ENCODE measurements at places on chromosomes 5 and 9. TPM values are rescaled to one million over a fixed set of nuclear protein-coding genes. Genes with fewer than 3 reads are reported as not detected.

The MIGA2 gene
- 69.8 TPM for total RNA-seq

The CBY3 gene
- total RNA-seq: 0.18 TPM

DNA sequence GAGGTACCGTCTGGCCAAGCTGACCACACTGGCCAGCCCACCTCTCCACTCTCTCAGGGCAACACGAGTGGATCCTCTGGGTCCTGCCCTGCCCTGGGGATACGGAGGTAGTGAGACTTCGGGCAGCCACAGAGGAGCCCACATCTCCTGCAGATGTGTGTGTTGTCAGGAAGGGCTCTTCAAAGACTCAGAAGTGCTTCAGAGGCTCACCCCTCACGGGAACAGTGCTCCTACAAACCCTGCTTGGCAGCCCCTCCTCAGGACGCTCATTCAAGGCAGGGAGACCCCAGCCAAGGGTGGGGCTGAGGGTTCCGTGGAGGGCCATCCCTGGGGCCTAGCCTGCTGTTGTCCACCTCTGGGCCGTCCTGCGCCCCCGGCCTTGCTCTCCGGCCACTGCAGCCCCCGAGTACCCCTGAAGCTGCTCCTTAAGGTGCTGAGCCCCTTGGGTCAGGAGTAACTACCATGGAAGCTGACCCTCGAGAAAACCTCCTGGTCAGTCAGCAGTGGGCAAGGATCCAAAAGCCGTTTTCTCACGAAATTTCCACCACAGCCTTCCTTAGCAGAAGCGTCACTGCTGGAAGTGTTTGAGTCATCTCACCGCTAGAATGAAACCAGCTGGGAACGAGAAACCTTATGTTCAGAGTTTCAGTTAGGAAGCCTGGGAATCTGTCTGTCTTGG lies 23.2 kb upstream of the LRRC14B start:
- no peaks in the 10 kb centered on the region for H3K4me1 ChIP-seq
- no peak overlapping the region for H3K4me3 ChIP-seq
- H3K36me3 ChIP-seq: no peaks in the 10 kb centered on the region
- no peak for DNase-seq
- no peak overlapping the region for H3K27ac ChIP-seq

- no peak for DNase-seq
- H3K27ac ChIP-seq: no peak overlapping the region
- H3K36me3 ChIP-seq: no peaks in the 10 kb centered on the region
- no peaks in the 10 kb centered on the region for H3K4me1 ChIP-seq
These were observed 216.7 kb downstream of the CTNND2 start for GRCh38 chr5:11687498-11687897.

DNA sequence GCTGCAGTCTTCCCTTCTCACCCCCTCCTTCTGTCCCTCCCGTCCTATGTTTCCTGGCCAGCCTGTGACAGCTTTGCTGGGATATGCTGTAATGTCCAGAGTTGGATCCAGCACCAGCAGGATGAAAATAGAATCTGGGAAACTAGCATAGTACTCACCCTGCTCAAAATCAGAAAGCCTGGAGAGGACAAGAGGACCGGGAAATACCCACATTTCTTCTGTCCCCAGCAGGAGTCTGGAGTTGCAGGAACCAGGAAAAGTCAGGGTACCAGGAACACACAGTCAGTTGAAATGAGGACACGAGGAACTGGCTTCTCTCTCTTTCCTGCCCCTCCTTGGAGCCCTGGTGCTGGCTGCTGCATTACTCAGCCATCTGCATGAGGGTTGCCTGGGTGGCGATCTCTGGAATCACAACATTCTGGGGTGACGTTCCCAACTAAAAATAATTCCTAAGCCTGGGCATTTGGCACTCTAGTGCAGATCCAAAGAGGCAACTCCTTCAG lies 59.6 kb upstream of the NFIL3 start:
- no peaks in the 10 kb centered on the region for H3K27me3 ChIP-seq
- H3K36me3 ChIP-seq: no peaks in the 10 kb centered on the region
- no peak overlapping the region for H3K27ac ChIP-seq
- peaks cover 4% of the 10 kb centered on the region for H3K4me1 ChIP-seq
- no peak overlapping the region for H3K4me3 ChIP-seq

DNA sequence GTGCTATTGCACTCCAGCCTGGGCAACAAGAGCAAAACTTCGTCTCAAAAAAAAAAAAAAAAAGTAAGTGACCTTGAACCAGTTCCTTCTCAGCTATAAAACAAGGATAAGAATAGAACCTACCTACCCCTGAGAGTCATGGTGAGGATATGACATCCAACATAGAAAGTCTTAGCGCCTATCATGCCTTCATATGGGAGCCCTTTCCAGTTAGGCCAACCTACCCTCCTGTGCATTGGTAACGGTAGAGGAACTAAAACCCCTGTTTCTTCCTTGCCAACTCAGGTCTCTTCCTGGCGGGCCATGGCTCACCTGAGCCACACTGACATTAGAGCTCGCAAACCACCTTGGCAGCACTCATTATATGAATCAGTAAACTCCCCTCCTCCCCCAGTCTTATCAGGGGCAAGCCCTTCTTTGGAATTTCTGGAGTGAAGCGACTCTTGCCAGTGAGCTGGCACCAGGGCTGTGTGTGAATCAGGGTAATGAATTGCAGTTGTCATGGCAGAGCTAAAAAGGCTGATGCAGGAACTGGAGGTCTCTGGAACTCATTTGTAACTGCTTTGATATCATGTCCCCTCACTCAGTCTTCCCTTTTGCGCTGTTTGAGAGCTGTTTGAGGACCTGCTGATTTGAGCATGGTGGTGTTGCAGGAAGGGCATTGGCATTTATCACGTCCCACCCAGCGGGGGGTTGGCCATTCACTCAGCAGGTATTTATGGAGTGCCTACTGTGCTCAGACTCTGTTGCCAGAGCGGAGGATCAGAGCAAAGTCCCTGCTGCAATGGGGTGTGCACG lies 10.3 kb downstream of the WWC1 start:
- no peak overlapping the region for H3K27ac ChIP-seq
- peaks cover 9% of the 10 kb centered on the region for H3K27me3 ChIP-seq
- H3K4me1 ChIP-seq: peaks cover 10% of the 10 kb centered on the region
- H3K36me3 ChIP-seq: no peaks in the 10 kb centered on the region
- no peak overlapping the region for H3K4me3 ChIP-seq

DNA sequence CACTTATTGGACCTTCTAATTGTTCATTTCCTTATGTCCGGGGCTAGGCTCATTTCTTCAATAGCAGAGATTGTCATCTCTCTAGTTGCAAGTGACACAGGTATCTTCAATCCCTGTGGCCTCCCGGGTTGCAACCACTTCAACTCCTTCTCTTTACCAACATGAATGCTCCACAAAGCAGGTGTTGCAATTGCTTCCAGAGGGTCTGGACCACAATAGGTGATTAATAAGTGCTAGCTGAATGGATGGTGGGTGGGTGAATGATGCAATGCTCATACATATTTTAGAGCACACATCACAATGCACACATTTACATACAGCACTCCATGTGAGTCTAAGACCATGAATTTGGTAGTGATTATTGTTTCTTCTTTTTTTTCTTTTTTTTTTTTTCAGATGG lies 2.6 kb downstream of the CEMIP2 start:
- no peak overlapping the region for H3K27ac ChIP-seq
- H3K4me3 ChIP-seq: no peak overlapping the region
- peaks cover 18% of the 10 kb centered on the region for H3K4me1 ChIP-seq
- no peaks in the 10 kb centered on the region for H3K27me3 ChIP-seq
- H3K36me3 ChIP-seq: no peaks in the 10 kb centered on the region

DNA sequence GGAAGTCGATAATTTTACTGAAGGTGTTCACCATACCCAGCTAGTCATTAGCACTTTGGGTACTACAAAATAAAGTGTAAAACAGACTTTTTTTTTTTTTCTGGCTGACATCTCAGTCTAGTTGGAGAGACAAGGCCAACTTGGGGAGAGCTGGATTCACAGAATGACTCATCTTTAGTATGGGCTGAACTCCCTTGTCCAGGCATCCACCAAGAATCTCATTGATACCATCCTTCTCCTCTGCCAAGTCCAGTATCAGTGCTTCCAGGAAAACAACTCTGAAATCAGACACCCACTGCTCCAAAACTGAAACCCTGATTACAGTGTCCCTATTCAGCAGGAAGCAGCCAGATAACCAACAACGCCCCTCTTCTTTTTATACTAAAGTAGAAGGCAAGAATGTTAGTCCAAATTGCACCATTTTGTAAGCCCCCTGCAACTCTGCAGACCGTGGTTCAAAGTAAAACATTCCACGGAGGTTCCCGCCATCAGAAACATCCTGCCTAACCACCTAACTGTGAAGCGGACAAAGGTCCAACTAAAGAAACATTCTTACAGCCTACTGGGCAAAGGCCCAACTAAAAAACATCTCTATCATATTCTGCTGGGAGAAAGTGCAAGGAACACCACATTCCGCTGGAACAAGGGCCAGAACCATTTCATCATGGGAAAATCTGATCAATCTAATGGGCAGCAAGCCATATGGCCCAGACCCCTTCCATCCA lies 728.2 kb downstream of the BRINP1 start:
- no peak overlapping the region for H3K27ac ChIP-seq
- no peaks in the 10 kb centered on the region for H3K36me3 ChIP-seq
- peaks cover 3% of the 10 kb centered on the region for H3K4me1 ChIP-seq

- H3K4me1 ChIP-seq: no peaks in the 10 kb centered on the region
- H3K27ac ChIP-seq: no peak overlapping the region
- no peak overlapping the region for H3K4me3 ChIP-seq
- H3K36me3 ChIP-seq: peaks cover 43% of the 10 kb centered on the region
- DNase-seq: no peak
These were observed 6.8 kb downstream of the NNT start for GRCh38 chr5:43609752-43610151.

GRCh38 chr5:91126448-91126847 lies 256.7 kb downstream of the ARRDC3 start:
- no peaks in the 10 kb centered on the region for H3K36me3 ChIP-seq
- no peaks in the 10 kb centered on the region for H3K27me3 ChIP-seq
- no peak overlapping the region for H3K27ac ChIP-seq
- H3K4me1 ChIP-seq: no peaks in the 10 kb centered on the region
- no peak for DNase-seq

DNA sequence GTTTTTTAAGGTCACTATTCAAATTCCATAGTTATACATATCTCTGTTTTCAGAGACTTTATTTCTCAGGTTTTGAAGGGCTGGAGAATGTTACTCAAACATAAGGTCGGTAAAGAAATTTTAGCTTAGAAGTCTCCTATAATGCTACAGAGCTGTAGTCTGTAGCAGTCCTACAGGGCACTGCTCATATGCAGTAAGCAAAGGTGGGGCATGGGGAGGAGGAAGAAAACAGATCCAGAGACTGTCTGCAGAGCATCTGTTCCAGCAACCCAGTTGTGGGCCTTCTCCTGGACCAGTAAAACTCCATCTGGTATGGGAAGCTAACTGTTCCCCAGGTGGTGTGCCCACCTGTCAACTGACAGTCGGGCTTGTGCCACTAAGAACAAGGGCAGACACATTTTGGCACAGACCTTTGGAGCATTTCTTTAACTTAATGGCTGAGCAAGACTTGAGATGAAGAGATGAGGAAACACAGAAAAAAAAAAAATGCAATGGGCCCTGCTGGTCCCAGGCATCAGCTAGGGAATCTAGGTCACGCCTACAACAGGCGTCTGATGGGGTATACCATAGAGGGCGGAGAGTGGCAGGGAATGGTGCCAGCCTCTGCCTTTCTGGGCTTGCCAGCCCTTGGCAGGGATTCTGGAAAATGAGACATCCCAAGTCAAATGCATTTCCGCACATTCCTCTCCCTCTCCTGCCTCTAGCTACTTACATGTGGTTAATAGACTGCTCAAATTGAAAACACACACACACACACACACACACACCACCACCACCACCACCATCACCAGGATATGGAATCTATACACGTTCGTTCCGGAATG lies 218.9 kb downstream of the ARL15 start:
- H3K4me1 ChIP-seq: no peaks in the 10 kb centered on the region
- no peak overlapping the region for H3K4me3 ChIP-seq
- no peaks in the 10 kb centered on the region for H3K27me3 ChIP-seq
- H3K36me3 ChIP-seq: no peaks in the 10 kb centered on the region
- no peak for DNase-seq
- no peak overlapping the region for H3K27ac ChIP-seq

GRCh38 chr5:15261269-15261995 lies 238.5 kb upstream of the FBXL7 start:
- H3K4me1 ChIP-seq: no peaks in the 10 kb centered on the region
- H3K27me3 ChIP-seq: no peaks in the 10 kb centered on the region
- no peak overlapping the region for H3K4me3 ChIP-seq
- H3K36me3 ChIP-seq: no peaks in the 10 kb centered on the region

- no peak for DNase-seq
- H3K4me3 ChIP-seq: no peak overlapping the region
- no peak overlapping the region for H3K27ac ChIP-seq
- H3K4me1 ChIP-seq: no peaks in the 10 kb centered on the region
These were observed 417.7 kb downstream of the GADD45G start for GRCh38 chr9:90022474-90022873.

DNA sequence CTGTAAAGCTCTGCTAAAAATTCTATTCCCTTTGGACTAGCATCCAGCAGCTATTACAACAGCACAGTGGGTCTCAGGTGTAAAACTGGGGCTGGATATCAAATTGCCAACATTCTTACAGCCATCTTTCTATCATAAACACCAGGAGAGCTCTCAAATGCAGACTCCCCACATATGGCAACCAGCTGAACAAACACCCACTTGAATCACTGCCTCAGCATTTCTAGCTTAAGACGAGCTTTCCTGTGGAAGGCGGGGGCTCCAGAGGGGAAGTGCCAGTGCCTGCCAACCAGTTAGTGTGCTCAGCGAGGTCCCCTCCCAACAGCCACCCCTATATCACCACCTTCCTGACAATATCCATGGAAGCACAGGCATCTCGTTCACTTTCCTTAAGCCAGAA lies 62.2 kb downstream of the IPPK start:
- H3K27ac ChIP-seq: no peak overlapping the region
- no peaks in the 10 kb centered on the region for H3K4me1 ChIP-seq
- no peak overlapping the region for H3K4me3 ChIP-seq
- H3K36me3 ChIP-seq: no peaks in the 10 kb centered on the region
- no peaks in the 10 kb centered on the region for H3K27me3 ChIP-seq

DNA sequence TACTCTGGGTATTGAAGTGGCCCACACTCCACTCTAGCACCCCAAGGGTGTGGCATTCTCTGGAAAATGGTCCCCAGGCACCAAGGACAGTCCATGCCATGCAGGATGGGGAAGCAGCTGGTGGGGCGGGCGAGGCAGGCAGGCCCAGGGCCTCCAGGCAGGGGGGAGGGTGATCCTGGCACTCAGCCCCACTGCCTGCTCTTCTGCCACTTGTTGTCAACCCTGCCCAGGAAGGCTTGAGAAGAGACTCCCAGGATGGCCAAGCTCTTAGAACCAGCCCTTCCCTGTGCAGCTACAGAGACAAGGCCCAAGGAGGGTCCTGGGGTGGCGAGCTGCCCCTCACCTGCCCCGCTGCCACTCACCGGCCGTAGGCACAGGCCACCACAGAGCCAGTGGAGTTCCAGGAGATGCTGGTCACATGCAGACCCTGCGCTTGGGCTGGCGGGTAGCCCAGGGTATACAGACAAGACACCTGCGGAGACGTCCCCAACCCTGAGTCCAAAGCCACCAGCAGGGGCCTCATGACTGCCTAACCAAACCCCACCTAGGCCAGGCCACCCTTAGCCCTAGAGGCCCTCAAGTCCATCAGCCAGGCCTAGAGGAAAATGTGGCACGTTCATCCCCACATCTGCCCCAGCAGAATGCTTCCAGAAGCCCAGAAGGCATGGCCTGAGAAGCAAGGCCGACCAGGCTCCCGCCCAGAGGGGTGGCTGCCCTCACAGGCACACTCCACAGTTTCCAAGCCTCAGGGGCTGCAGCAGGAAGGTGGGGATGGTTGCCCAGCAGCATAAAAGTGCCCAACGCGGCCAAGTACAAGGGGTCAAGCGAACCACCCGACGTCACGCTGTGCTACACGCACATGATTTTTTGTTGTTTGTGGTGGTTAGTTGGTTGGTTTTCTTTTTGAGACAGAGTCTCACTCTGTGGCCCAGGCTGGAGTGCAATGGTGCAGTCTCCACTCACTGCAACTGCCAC lies 19.8 kb downstream of the DYNC2I2 start:
- H3K27ac ChIP-seq: peak overlapping the region; percentile 99
- H3K36me3 ChIP-seq: peaks cover 25% of the 10 kb centered on the region
- no peak overlapping the region for H3K4me3 ChIP-seq
